ENCODE measurements at places on chromosomes 2 and 18.
A peak's percentile ranks its signal among the peaks of the same experiment; 100 is the strongest.

GRCh38 chr2:236107536-236107935 is 60.6 kb downstream of the GBX2 start:
- DNase-seq: no peak

DNA sequence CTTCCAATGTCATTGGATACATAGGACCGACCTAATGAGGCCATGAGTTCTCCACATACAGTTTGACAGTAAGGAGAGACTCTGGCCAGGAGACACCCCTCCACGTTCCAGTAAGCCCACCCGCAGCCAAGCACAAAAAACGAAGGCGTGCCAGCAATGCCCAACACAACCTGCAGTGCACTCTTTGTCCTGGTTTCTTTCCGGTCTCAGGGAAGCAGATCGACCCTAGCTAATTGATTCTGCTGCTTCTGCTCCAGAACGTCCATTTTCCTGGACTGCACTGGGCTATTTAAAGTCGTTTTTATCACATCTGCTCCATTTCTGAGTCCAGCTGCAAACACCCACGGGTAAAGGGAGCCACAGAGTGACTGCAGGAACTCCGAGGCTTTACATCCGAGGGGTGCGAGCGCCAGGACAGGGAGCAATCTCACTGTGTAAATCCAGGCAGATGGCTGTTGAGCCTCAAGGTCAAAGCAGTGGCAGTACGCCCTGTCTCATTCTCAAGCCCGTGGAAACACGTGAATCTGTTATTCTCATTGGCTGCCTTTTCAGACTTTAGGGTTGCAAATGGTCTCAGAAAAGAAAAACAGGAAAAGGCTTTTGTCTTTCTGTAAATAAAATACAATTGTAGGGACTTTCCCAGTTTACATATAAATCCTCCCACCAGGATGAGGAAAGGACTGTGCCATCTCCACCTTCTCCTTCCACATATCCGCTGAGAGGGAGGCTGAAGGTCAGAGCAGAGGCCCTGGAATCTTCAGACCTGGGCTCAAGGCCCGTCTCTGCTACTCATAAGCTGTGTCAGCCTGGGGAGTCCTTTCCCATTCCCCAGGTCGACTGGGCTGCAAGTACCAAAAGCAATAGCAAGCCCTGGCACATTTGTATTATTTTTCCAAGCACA is 40.7 kb downstream of the TMEM163 start:
- no peak for DNase-seq

GRCh38 chr18:2326999-2327398 is 244.3 kb downstream of the METTL4 start:
- no peak for DNase-seq

- no peak for DNase-seq
Measured at GRCh38 chr2:167398873-167399272, 510.6 kb downstream of the XIRP2 start.

- DNase-seq: no peak
Measured at GRCh38 chr18:54444319-54444914, 86.7 kb downstream of the C18orf54 start.

GRCh38 chr2:26244309-26245230 is at the start of the genes HADHA and HADHB:
Gene HADHA (minus strand): TSS chr2:26244632. CDS start chr2:26244596, 36 bp downstream.
Gene HADHB (plus strand): TSS chr2:26244939. CDS start chr2:26254255, 9,316 bp downstream.
- peak; percentile 82 for DNase-seq

DNA sequence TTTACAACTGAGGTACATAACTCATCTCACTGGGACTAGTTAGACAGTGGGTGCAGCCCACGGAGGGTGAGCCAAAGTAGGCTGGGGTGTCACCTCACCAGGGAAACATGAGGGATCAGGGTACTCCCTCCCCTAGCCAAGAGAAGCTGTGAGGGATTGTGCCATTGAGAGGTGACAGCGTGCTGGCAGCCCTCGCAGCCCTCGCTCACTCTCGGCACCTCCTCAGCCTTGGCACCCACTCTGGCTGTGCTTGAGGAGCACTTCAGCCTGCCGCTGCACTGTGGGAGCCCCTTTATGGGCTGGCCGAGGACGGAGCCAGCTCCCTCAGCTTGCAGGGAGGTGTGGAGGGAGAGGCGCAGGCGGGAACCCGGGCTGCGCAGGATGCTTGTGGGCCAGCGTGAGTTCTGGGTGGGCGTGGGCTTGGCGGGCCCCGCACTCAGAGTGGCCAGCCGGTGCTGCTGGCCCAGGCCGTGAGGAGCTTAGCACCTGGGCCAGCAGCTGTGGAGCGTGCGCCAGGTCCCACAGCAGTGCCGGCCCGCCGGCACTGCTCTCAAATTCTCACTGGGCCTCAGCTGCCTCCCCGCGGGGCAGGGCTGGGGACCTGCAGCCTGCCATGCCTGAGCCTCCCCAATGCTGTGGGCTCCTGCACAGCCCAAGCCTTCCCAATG is 44.5 kb upstream of the FAM110C start:
- no peak for DNase-seq

GRCh38 chr2:29059624-29060023 is 14.7 kb downstream of the PCARE start:
- DNase-seq: no peak

DNA sequence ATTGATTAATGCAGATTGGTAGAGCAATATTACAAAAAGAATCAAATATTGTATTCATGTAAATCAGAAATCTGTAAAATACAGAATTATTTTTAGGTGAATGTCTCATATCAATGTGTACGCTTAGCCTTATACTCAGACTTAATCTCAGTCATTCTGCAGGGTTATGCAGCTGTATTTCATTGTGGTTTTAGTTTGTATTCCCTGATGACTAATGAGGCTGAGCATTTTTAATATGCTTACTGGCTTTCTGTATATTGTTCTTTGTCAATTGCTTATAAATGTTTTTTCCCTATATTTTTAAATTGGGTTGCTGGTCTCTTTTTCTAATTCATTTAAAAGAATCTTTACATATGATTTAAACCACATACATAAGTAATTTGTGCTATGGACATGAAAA is 50.1 kb downstream of the CDH19 start:
- no peak for DNase-seq
